Myocyte (in vitro differentiated cells): ENCODE measurements at places on chromosomes 1 and 21. TPM values are rescaled to one million over a fixed set of nuclear protein-coding genes. Genes with fewer than 3 reads are reported as not detected.

GRCh38 chr1:114114185-114115094 is 39.2 kb downstream of the SYT6 start:
- DNase-seq: no peak

DNA sequence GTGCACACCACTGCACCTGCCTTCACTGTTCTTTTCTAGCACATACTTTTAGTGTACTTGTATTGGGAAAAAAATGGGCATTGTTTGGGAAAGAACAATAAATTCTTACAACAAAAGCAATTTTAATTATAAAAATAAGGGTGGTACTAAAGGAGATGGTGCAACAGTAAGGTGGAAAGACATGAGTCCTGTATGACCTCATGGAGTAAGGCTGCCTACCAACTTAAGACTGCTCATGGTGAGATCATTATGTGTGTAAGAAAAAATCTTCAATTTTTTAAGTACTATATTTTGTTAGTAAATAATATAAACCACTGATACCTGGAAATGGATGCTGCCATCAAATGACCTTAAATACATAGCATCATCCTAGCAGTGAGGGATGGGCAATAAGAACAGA is 29.6 kb upstream of the PHGDH start:
- no peak for DNase-seq

WDR77 gene
- 82.1 and 95.7 TPM in 2 replicates for total RNA-seq

- no peak for DNase-seq
Measured at GRCh38 chr1:220921971-220922635, 42.9 kb downstream of the HLX start.

GRCh38 chr1:41632781-41633575 is 148.5 kb upstream of the EDN2 start:
- DNase-seq: no peak
